ENCODE measurements at places on chromosomes 3 and 15.

DNA sequence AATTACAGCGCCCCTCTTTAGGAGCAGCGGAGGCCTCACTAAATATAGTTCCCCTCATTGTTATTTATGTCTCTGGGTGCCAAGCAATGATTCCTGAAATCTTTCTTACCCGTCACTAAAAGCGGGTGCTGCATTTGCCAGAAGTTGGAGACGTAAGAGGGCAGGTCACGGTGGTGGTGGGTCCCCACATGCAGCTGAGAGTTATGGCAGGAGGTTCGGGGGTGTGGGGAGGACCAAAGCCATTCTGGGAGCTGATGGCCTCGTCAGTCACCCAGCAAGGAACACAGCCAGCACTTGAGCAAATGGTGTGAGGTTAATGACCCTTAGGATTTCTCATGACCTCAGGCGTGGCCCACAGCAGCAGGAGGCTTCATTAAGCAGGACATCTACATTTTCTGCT, 129.2 kb downstream of the RAB11A start:
- no peak for DNase-seq

DNA sequence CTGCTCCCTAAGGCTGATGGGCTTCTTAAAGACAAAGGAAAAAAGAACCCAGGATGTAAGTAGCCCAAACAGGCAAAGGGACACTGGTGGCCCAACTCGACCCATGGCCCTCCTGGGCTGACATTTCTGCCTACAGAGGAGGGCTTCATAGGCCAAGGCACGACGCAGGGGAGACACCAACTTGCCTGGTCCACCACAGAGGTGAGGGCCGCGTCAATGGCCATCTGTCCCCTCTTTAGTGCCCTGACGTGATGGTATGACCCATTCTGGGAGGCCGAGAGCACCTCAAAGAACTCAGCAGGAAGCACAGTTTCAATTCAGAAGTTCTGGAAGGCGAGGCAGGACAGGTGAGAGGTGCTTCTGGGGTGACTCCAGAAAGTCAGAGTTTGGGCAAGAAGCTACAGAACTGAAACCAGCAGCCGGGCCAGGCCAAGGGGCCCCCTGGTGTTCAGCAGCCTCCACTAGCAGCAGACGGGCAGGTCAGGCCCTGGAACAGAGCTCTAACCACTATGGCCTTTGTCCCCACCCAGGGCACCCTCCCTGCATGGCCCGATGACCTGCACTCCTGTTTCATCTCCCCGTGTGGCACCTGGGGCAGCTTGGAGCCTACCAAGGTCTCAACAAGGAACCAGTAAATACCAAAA, 45.1 kb downstream of the HMCES start:
- DNase-seq, result no peak

- DNase-seq, result no peak
These were observed 44.0 kb upstream of the ETV5 start for GRCh38 chr3:186152889-186153292.

DNA sequence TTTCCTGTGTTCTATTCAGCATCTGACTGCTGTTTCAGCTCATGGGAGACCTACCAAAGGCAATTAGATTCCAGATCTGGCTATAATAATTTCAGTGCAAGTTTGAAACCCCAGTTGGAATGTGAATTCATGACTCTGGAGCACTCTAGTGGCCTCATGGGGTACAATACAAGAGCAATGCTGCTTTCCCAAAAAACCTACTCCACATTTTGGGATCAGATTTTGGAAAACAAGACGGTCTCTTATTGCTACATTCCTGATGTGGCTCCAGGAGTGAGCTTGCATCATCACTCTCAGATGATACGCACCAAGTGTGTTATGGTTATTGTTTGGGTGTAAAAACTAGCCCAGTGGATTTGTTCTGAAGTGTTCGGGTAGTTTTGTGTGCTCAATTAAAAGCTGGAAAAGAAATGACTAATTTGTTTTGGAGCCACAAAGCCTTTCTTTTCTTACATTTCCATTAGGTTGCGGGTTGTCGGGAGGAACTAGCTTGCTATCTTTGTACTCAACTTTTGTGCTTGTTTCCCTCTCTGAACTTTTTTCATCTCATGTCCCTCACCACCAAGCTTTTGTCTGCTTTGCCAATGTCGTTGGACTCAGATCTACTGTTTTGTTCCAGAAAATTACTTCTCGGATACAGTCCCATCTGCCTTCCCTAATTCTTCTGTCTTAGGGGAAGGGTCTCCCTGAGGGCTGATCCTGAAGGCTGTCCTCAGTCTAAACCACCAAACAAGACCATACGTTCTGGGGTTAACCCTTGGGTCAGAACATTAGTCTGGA, 272.1 kb downstream of the BBX start:
- DNase-seq, result no peak

DNA sequence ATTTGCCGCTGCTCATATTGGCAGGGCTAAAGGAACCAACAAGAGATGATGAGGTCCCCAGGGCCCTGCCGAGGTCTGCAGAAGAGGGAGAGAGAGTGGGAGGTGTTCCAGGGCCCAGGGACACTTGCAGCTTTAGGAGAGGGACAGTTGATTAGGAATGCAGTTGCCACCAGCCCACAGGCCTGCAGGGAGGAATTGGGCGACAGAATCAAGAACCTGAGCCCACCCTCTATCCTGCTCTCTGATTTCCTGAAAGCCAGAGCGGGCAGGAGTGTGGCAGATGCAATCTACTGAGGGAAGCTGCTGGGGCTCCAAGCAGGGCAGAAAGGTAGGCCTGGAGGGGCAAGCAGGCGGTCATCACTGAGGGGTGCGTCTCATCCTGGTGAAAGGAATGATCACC, 12.1 kb upstream of the PRR23E start:
- no peak for DNase-seq

- DNase-seq, result no peak
These were observed 856.4 kb upstream of the ALCAM start for GRCh38 chr3:104510131-104510849.

DNA sequence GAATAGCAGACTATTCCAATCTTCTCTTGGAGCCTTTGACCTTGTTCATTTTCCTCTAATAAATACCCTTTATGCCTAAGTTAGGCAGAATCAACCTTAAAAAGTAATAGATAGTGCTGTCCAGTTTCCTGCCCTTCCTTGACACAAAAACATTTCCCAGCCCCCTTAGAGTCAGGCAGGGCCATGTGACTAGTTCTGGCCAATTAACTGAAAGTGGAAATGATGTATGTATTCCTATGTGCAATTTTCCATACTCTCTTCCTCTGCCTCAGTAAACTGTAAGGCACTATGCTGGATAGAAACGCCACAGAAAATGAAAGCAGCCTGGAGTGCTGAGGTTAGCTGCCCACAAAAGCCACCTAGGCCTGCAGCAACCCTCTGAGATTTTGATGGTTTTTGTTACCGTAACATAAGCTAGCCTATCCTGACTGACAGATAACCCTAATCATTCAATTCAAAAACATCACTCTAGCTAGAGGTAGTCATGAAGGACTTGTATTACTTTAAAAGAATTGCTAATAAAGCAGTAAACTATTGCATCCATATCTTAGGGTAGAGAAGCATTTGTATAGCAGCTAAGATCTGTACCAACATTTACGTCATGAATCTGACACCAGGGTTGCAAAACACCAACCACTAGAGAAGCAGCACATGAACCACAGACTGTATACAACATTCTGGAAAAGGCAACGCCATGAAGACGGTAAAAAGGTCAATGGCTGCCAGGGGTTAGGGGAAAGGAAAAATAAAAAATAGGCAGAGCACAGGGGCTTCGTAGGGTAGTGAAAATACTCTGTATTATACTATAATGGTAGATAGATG, 112.9 kb downstream of the ULK4 start:
- no peak for DNase-seq

GRCh38 chr3:124364317-124365020, 365.8 kb upstream of the UMPS start:
- no peak for DNase-seq
